Germinal center (tissue), 1 donor: ENCODE measurements at places on chromosomes 11 and 22.
A peak's percentile ranks its signal among the peaks of the same experiment; 100 is the strongest.

DNA sequence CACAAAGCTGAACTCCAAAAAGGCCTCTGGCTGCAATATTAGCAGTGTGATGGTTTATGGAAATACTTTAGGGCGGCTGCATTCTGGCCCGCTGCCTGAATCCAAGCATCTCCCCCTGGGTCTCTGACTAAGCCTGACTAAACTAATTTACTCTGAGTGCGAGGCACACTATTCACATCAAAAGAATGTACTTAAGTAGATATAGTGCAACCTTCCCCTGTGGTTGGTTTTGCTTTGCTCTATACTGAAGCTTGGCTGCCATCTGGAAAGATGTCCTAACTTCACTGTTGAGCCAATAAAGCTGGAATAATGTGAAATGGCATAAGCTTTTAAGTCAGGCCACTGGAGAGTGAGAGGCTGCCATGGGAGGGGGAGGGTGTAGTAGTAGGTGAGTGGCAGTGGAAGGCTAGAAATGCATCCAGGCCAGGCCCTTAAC is 321.6 kb downstream of the AASDHPPT start:
- DNase-seq, result no peak

- DNase-seq, result no peak
Measured at GRCh38 chr11:126824035-126824607, 176.4 kb downstream of the KIRREL3 start.

GRCh38 chr22:22380098-22381030 is 128.2 kb downstream of the ZNF280B start:
- DNase-seq, result peak; percentile 78

DNA sequence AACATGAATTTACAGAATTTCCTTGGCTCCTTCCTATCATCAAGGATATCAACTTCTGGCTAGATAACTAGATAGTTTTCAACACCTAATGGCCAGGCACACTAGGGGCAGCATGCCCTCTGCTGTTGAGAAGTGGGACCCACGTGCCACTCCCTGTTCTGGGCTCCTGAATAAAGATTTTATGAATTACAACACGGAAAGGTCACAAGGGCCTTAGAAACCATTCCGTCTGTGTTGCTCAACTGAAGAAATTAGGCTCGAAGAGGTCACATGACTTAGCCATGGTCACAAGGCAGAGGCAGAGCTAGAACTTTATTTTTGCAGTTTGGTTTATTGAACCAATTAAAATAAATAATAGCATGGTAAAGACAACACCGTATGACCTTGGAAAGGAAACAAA is 36.0 kb downstream of the PRCP start:
- DNase-seq, result peak; percentile 16

- DNase-seq, result no peak
Measured at GRCh38 chr11:131488238-131488637, 117.8 kb downstream of the NTM start.

DNA sequence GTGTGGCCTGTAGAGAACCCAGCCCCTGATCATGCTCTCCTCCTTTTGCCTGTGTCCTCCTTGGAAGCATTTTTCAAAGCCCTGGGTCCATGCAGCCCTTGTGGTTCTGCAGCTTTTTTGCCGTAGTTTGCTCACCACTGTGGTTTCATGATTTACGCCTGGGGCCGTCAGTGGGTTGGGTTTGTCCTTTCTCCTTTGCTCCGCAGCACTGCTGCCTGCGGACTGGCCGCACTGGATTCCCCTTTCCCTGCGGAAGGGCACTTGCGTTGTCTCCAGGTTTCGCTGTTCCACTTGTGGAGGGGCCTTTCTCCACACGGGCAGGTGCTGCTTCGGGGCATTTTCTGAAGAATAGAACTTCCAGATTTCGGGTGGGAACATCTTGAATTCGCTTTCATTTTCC is 1260.9 kb downstream of the BRD1 start:
- no peak for DNase-seq

GRCh38 chr11:123302751-123303195 is 107.7 kb upstream of the CLMP start:
- peak; percentile 11 for DNase-seq

DNA sequence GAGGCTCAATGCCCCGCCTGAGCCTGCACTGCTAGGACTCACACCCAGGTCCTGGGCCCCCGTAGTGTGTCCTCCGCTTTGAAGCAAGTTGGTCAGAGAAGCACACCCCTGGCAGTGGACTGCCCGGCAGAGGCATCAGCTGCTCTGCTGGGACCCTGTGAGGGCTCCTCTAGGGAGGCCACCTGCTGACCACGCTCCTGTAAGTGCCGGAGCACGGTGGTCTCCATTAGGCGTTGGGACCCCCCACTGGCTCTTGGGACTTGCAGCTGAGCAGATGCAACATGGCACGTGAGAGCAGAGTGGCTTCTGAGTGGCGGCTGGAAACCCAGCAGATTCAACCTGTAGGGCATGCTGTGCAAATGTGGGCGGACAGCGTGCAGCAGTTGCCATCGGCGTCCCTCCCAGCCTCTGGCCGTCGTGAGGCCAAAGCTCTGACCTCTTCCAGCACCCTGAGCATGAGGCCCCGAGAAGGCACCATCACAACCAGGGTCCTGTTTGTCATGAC is 16.9 kb downstream of the MRGPRG start:
- DNase-seq, result no peak

GRCh38 chr11:6567371-6567745 is 36.1 kb downstream of the RRP8 start:
- DNase-seq, result no peak

- peak; percentile 73 for DNase-seq
Measured at GRCh38 chr11:36356201-36356600, 60.1 kb downstream of the PRR5L start.
